ENCODE measurements at places on chromosomes 4 and X. TPM values are rescaled to one million over a fixed set of nuclear protein-coding genes. Genes with fewer than 3 reads are reported as not detected.

DNA sequence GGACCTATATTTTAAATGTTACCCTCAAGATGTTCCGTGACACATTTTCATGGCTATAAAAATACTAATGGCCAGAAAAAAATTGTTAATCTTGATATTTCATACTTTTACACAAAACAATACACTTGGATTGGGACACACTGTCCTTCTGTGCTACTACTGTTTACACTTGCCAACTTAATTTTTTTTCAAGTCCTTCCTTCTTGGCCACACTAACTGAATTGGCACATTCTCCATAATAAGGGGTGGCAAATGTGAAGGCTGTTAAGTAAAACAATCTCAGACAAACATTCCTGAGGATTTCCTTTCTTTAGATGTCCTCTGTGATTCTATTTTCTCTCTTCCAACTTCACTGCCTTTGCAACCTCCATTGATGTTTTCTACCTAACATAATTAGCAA lies 225.8 kb downstream of the IQCM start:
- DNase-seq: no peak

DNA sequence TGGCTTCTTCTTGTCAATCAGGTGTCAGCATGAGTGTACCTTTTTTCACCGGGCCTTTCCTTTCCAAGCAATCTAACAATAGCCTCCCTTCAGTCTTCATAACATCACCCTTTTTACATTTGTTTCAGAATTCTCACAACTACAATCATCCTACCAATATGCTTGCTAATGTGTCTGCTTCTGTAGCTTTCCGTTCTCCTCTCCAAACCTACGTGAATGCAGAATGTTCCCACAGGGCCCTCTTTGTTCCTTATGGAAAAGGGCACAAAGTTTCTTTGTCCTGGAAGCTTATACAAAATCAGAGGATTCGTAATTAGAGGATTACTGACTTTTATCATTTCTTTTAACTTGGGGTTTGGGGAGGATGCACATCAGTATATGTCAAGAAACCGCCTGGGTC lies 461.8 kb downstream of the CENPC start:
- DNase-seq: no peak

- no peak for DNase-seq
These were observed 131.6 kb downstream of the HMX1 start for GRCh38 chr4:8739820-8740665.

GRCh38 chr4:99207911-99208718 lies 10.9 kb downstream of the ADH6 start:
- no peak for DNase-seq

- peak; percentile 28 for DNase-seq
These were observed 304 bp upstream of the SPIN2A start for GRCh38 chrX:57137501-57137900.

DNA sequence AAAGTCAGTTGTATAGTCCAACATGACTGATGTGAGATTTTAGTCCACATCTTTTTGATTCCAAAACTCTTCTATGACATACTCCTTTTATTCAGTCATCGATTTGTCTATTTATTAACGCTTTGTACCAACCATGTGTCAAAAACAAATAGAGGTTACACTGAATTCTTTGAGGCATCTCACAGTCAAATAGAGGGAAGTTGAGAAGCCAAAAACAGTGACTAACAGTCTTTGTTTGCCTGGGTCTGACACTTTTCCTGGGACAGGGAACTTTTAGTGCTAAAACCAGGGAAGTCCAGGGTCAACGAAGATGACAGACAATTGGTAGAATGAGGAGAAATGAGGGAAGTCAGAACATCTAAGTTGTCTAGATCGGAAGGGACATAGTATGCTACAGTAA lies 169.9 kb upstream of the HS3ST1 start:
- no peak for DNase-seq

BOD1L1 gene
- 53.7 TPM for polyA plus RNA-seq

DNA sequence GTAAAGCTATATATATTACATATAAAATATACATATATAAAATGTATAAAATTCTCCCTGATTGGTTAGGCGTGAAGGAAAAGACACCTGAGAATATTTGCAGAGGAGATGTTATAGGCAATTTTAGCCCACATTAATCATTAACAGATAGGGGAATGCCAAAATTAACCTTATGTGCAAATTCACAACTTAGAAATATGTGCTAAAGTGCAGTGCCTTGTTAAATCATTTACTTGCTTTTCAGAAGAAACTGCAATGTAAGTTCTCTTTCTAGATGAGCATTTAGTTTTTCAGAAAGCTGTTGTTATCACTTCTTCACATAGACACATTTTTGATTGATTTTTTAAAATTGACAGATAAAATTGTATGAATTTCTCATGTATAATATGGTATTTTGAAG lies 5.6 kb downstream of the TASL start:
- DNase-seq: no peak

XK gene
- polyA plus RNA-seq: 1.8 TPM

ADH1B gene
- 25.3 TPM for polyA plus RNA-seq

GRCh38 chr4:80124246-80125211 lies 51.5 kb upstream of the ANTXR2 start:
- no peak for DNase-seq

OPRPN gene
- not detected for polyA plus RNA-seq

DNA sequence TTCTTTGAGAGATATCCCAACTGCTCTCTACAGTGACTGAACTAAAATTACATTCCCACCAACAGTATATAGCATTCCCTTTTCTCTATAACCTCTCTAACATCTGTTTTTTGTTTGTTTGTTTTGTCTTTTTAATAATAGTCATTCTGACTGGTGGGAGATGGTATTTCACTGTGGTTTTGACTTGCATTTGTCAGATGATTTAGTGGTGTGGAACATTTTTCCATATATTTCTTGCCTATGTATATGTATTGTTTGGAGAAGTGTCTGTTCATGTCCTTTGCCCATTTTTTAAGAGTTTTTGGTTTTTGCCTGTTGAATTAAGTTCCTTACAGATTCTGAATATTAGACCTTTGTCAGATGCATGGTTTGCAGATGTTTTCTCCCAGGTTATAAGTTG lies 9.0 kb downstream of the USO1 start:
- no peak for DNase-seq

- DNase-seq: no peak
These were observed 141.8 kb upstream of the PCDH18 start for GRCh38 chr4:137674066-137674465.

DRP2 gene
- 1.6 TPM for polyA plus RNA-seq

GRCh38 chr4:85180533-85180932 lies 214.0 kb upstream of the WDFY3 start:
- no peak for DNase-seq

RHOXF2 gene
- 0.06 TPM for polyA plus RNA-seq

TEX13B gene
- not detected for polyA plus RNA-seq

DNA sequence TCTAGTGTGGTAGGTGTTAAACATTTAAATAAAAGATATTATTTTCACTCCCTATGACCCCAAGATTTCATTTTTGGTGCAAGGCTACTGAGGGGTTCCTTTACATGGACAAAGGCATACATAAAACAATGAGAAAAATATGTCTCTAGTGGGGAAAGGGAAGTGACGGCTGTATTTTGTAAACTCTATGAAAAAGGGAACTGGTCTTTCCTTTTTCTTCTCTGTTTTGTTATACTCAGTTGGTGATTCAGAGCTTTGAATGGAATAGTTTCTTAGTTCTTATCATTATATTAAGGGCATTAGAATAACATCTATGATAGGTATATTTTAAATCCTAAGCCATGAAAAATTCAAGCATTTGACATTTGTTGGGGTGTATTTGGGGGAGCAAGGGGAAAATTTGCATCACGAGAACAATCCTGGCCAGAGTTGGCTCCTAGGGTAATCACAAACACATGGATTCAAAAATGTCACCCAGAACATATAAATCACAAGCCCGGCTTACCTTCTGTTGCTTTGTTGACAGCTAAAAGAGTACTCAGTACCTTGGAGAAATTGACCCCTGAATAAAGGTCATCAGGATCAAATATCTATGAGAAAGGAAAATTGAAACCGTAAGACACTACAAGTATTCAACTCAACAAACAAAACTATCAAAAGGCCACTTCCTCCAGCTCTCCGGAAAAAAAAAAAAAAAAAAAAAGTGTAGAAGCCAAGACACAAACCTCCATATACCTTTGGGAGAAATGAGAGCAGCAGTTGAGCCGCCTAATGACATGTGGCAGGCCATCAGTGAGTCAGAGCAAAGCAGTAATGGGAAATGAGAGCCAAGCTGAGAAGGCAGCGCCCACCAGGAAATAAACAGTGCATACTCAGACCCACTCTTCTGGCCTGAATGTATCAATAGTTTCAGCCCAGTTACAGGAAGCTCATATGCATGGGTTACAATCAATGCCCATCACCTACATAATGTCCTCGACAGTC lies 33.4 kb downstream of the ARHGEF6 start:
- DNase-seq: no peak

TMEM35A gene
- 8.9 TPM for polyA plus RNA-seq

SMIM10 gene
- polyA plus RNA-seq: 13.0 TPM

PNMA6F gene
- 0.20 TPM for polyA plus RNA-seq

DNA sequence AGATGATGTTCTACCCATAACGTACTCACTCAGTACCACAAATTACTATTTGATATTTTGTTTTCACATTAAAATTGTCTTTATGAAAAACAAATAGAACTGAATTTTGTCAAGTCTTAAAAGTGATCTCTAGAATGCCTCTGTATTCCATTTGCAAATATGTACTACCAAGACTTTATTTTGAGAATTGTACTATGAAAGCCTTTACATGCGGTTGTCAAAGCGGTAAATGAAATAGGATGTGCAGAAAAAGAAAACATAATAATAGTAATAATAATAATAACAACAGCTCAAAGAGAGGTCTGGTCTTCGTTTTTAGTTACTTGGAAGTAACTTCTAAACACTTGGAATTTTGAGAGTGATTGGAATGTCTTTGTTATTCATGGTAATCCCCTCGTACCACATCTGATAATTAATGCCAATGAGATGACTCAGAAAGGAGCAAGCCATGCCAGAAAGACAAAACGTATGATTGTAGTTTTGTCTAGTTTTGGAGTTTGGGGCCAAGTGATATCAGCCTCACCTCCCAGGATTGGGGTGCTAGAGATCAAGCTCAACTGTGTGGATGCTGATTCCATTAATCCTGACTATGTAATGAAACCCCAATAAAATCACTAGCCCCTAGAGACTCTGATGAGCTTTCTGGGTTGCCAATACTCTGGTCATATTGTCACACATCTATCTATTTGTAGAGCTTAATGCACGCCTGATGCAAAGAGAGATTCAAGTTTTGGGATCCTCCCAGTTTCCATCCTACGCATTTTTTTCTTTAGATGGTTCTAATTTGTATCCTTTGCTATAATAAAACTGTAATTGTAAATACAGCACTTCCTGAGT lies 20.2 kb upstream of the CTSO start:
- DNase-seq: no peak

STARD8 gene
- 21.3 TPM for polyA plus RNA-seq

- DNase-seq: no peak
These were observed 96.2 kb upstream of the HAND2 start for GRCh38 chr4:173626277-173626676.

SCFD2 gene
- 12.0 TPM for polyA plus RNA-seq

DNA sequence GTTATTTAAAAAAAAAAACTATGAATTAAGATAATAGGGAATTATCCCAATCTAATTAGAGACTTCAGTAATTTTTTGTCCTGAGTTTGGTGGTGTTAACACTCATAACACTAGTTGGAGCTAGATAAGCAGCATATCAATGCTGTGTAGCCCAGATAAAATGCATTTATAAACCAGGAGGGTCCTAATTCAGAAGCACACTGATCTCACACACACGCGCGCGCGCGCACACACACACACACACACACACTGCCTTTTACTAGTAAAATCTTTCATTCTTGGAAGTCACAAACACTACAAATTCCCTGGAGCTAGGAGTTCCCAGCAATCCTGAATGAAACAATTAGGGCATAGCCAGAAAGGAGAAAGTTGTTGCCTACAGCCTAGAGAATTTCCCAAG lies 3.2 kb downstream of the UNC5C start:
- DNase-seq: no peak

UGT2A3 gene
- 78.3 TPM for polyA plus RNA-seq

CT55 gene
- 0.20 TPM for polyA plus RNA-seq
